ENCODE measurements at places on chromosomes 2 and 18.

- no peak for DNase-seq
Measured at GRCh38 chr2:233480490-233481202, 85.9 kb downstream of the USP40 start.

DNA sequence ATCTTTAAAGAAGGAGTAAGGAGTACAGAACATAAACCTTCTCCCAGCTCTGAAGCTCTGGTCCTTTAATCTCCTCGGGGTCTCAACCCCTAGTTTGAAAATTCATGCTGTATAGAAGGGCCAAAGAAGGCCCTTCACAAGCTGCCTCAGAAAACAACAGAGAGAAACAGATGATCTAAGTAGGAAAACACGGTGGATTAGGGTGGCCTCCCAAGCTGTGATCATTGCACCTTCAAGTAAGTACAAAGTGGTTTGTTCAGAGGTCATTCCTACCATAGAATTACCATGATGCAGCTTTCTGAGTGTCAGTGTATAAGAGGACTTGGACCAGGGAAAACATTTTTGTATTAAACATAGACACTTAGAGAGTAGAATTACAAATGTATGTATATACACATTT, 10.9 kb downstream of the TMEM169 start:
- no peak for DNase-seq

- DNase-seq: no peak
Measured at GRCh38 chr18:24802456-24802855, 342.0 kb downstream of the HRH4 start.

DNA sequence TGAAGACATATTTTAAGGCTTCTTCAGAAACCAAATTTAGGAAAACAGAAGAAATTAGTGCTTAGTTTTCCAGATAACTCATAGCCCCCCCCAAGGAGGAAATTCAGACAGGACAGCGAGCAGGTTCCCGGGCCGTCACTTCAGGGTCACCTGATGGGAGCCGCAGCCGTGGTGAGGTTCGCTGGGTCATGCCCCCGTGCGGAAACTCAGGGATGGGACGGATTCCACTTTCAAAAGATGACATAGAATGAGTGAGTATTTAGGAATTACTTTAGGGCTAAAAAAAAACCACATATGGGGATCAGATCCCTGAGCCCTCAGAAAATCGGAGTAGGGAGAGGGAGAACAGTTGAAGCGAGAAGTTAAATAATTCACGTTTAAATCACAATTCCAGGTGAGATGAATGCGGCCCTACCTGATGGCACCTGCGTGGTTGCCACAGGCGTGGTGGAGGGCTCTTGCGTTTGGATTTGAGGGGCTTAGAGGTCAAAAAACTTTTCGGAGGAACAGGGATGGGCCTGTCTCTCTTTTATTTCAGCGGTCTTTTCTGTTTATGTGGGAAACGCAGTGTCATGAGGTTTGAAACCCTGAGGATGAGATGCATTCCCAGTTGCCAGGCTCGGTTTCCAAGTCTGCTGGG, 114.4 kb downstream of the NFATC1 start:
- DNase-seq: peak; percentile 28

GRCh38 chr2:237904831-237905599, 45.6 kb downstream of the RAMP1 start:
- DNase-seq: no peak

DNA sequence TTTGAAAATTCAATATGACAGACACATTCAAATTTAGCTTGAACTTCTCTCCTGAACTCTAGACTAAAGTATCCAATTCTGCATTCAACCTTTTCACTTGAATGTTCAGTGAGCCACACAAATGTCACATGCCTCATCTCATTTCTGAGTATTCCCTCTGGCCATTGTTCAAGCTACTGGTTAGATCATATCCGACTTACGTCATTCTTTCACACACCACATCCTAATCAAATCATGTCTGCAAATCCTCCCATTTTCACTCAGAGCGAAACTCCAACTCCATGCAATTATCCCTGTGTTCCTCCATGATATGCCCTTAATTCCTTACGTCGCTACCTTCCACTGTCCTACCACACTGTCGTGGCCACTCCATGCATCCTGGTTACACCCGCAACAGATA, 425.1 kb downstream of the CBLN2 start:
- DNase-seq: no peak

DNA sequence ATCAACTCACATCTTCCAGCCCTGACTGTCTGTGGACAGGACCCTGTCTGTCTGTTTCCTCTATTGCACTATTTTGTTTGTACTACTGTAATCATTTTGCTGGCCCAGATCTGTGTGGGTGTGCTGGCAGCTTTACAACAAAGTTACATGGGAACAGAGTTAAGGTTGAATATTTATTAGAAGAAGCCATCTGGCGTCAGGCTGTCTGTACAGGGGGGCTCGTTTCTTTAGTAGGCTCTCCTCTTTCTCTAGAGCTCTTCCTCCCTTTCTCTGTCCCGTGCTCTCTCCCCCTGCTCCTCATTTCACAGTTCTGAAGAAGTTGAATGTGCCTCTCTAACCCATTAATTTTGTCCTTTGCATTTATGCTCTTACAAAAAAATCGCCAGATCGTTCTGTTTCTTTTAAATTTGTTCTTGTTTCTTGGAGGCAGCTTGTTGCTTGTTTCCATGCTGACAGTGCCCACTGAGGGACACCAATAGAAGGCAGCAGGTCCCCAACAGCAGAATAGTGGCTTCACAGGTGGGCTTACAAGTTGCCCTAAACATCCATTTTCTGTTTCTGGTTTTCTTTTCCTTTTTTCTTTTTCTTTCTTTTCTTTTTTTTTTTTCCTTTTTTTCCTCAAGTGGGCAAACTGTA, 315.2 kb upstream of the ZEB2 start:
- DNase-seq: peak; percentile 61

- no peak for DNase-seq
Measured at GRCh38 chr2:171136024-171136423, 24.7 kb downstream of the TLK1 start.

GRCh38 chr2:38765149-38765548, 12.9 kb upstream of the GEMIN6 start:
- DNase-seq: no peak

GRCh38 chr2:72000110-72000509, 147.6 kb downstream of the CYP26B1 start:
- DNase-seq: peak; percentile 42

GRCh38 chr2:86484385-86484784, 43.2 kb downstream of the KDM3A start:
- no peak for DNase-seq

DNA sequence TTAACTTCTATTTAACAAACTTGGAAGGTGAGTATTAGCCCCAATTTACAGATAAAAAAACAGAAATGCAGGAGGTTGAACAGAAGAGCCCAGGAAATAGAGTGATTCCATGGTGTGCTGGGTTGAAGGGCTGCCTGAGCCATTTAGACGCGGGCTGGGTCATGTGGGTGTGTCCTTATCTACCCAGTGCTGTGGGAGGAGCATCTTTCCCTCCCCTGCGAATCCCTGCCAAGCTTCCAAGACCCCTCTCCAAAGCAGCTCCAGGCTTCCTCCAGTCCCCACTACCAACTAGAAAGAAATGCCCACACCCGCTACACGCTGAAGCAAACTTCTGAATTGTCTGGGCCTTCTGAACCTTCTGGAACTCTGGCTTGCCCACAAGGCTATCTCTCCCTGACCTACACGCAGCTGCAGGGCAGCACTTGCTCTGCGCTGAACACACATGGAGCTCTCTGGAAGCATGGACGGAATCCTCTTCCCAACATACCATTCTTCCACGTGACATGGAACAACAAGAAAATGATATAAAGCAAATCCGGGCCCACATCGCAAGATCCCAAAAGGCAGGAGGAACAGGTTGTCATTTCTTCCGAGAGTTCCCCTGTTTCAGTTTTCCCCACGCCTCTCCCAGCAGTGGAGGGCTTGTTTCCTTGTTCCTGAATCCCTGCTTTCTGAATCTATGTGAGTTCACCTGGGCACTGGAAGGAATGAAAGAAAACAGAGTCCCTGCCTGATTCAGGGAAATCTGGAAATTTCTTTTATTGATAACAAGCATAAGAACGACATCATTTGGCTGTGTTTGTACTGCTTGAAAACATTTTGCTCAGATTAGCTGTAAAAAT, 562.7 kb upstream of the ID2 start:
- no peak for DNase-seq

- no peak for DNase-seq
Measured at GRCh38 chr2:239162976-239163687, 237.7 kb downstream of the HDAC4 start.

GRCh38 chr2:41928526-41928925, 119.3 kb upstream of the PKDCC start:
- DNase-seq: no peak

DNA sequence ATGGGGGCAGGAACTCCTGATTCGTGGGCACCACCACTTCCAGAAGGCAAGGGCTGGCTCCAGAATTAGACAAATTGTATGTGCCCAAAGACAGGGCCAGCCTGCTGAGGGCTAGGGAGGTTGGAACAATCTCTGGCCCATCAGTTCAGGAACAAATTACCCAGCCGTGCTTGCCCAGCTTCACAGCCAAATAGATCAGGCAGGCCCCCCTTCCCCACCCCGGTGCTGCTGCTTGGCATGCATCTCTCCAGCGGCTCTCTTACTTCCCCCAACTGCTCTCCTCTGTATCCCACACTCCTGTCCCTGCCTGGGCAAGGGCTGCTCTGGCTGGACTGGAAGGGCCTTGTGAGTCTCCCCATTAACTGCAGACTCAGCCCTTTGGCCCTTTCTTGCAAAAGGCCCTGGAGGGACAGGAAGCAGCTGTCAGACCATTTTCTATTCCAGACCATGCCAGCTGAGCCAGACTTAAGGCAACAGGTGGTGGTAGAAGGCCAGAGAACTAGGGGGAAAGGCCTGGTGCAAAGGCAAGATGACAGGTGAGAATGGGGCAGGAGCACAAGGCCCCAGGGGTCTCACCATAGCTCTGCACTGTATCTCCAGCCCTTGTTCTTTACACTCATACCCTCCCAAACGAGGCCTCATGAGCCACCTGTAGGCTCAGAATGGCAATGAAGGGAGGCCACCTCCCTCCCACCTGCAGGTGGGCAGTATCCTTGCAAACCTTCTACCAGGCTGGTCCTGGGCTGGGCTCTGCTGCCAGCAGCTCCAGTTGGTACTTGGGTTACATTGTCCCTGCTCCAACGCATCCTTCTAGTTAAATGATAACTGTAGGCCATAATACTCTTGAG, 30.7 kb upstream of the ACAA2 start:
- DNase-seq: no peak

GRCh38 chr2:220077488-220077887, 450.1 kb downstream of the SLC4A3 start:
- DNase-seq: no peak

- DNase-seq: no peak
Measured at GRCh38 chr2:234558642-234559041, 61.8 kb upstream of the ARL4C start.

DNA sequence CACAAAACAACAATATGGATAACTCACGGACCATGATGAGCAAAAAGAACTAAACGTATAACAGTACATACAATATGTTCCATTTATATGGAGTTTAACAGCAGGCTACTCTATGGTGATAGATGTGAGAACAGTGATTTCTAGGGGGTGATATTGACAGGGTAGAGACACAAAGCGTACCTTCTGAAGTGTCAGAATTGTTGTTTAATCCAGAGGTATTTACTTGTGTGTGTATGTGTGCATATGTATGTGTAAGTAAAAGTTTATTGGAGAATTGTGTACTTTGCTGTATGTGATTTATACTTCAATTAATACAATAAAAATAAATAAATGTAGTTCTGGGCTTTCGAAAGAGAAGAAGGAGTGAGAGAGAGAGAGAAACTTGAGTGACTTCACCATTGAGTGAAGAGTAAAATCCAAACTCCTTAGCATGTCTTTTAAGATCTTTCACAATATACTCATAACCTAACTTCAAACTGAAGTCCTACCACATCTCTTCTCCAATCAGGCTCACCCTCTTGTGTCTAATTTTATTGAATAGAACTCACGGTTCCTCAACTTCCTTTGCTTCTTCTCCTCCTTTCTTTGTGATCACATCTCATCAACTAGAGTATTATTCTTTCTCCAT, 126.0 kb upstream of the KLF7 start:
- no peak for DNase-seq

- no peak for DNase-seq
Measured at GRCh38 chr2:119536707-119537106, 7.5 kb upstream of the CFAP221 start.

- DNase-seq: no peak
Measured at GRCh38 chr2:73489053-73489452, 103.4 kb downstream of the ALMS1 start.

GRCh38 chr2:119326938-119327337, 39.7 kb downstream of the C2orf76 start:
- DNase-seq: no peak

GRCh38 chr2:98835831-98836385, 100.1 kb downstream of the CRACDL start:
- DNase-seq: no peak

DNA sequence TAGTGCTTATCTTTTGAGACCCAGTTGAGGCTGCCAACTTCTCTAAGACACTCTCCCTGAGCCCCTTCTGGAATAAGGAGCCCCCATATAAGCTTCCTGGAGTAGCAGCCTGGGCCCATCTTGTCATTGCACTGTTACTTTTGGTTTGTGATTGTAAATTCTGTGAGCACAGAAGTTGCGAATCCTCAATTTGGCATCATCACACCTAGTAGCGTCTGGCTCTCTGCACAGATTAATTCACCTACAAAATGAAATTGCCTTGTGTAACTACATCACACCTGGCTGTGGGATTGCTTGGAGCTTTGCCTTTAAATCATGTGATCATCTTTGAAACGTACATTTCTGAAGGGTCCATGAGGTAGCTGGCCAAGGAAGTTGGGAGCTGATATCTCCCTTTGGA, 193.2 kb upstream of the BCL2L11 start:
- no peak for DNase-seq

GRCh38 chr2:169772651-169773050, 26.0 kb upstream of the SSB start:
- no peak for DNase-seq

DNA sequence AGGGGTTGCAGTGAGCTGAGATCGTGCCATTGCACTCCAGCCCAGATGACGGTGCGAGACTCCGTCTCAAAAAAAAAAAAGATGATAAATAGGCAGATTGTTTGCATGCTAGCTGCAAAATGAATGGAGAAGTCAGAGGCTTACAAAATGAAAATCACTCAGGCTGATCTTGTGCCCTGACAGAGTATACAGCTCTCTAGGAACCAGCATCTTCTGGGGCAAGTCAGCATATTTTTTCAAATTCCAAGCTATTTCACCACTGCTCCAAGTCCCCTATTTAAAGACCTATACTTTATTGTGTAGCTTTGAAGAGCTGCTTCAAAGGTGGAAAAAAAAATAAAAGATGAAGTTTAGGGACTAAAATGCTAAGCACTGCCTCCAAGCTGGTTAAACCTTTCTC, 6.1 kb downstream of the E2F6 start:
- no peak for DNase-seq

DNA sequence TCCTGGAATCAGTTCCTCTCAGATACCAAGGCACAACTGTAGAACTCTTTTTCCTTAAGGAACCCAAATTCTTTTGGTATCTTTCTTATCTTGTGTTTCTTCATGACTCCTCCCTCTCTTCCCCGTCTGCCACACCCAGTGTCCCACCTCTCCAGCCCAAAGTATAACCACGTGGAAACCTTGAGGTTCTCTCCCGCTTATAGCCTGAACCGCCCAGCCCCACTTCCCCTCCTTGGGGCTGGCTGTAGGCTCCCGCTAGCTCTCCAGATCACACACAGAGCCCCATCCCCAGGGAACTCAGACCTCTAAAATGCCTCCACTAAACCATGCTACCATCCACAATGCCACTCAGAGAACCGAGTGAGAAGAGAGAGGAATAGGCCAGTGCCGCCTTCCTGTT, 87.5 kb downstream of the MAPRE2 start:
- DNase-seq: no peak

- DNase-seq: no peak
Measured at GRCh38 chr2:149901231-149901859, 313.8 kb upstream of the MMADHC start.

GRCh38 chr2:184472481-184472880, 125.8 kb upstream of the ZNF804A start:
- DNase-seq: no peak
